GM23248 (cell line): ENCODE measurements at places on chromosomes 1 and 21.

GRCh38 chr1:186997877-186998276, 169.1 kb downstream of the PLA2G4A start:
- DNase-seq: no peak

- peak; percentile 85 for DNase-seq
These were observed 120.3 kb downstream of the PPIAL4G start for GRCh38 chr1:148362626-148363438.

DNA sequence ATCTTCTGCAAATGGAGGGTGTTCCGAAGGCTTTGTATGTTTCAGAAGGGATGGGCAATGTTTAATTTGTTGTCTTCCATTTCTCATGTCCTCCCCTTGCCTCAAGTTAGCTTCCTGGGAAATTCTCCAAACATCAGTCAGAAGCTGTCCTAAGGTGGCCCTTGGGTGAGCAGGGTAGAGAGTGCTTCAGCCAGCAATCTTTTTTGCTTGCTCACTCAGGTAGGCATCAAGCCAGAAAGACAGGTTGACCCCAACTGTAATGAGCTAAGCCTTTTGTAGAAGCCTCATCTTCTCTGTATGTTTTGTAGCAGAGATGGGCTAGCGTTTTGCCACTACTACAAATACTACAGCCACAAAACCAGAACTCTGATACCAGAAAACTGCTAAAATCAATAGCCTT, 321.5 kb upstream of the FAM78B start:
- no peak for DNase-seq

DNA sequence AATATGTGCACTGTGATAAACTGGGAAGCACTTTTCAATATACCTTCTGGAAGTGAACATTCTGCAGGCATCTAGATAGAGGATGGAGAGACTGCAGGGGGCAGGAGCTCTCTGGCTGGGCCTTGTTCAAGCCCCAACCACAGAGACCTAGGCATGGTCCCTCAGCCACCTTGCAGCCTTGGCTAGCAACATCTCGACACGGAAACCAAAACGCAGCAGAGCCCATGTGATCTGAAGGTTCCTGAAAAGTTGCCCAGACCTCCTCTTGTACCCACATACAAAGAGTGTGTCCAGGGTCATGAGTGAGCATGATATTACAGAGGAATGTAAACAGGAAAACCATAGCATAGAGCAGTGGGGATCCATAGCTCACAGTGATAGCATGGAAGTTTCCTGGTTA, 33.1 kb upstream of the SAMD11 start:
- DNase-seq: no peak

GRCh38 chr1:244112041-244112440, 61.0 kb downstream of the ZBTB18 start:
- no peak for DNase-seq

DNA sequence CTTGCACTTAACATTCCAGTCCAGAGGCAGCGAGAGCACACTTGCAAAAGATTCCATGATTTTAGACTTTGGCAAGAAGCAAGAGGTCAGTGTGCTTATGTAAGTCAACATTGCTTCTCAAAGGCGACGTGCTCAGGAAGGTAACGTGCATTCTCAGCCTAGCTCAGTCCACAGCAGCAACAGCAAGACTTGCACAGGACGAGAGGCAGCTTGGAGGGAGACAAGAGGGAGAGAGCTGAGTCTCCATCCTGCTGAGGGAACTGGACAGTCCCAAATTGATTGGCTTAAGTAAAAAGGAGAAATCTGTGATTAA, 56.5 kb downstream of the PTP4A2 start:
- DNase-seq: no peak
